Stimulated activated CD4-positive, alpha-beta T cell treated with anti-CD3 and anti-CD28 coated beads, Interleukin-4, amount 100 ng/mL, for 4 hours (primary cell): ENCODE measurements at places on chromosomes 3 and 15.

DNA sequence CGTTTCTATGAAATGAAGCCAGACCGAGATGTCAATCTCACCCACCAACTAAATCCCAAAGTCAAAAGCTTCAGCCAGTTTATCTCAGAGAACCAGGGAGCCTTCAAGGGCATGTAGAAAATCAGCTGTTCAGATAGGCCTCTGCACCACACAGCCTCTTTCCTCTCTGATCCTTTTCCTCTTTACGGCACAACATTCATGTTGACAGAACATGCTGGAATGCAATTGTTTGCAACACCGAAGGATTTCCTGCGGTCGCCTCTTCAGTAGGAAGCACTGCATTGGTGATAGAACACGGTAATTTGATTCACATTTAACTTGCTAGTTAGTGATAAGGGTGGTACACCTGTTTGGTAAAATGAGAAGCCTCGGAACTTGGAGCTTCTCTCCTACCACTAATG, 41.9 kb upstream of the TRA2B start:
- no peak for DNase-seq

GRCh38 chr3:97612632-97613031, 151.9 kb upstream of the ARL6 start:
- no peak for DNase-seq

- no peak for DNase-seq
These were observed 241.7 kb upstream of the GBE1 start for GRCh38 chr3:82002986-82003642.

DNA sequence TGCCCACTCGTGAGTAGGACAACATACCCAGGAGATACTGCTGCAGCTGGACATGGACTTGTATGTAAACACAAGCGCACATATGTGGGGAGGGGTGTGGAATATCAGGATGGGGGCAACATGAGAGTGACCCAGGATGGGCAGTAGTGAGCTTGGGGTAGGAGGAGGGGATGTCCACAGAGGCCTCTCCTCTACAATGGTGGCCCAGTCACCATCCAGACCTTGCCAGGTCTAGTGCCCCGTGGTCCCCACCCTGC, 266 bp upstream of the ZBTB47 start:
- DNase-seq = no peak

DNA sequence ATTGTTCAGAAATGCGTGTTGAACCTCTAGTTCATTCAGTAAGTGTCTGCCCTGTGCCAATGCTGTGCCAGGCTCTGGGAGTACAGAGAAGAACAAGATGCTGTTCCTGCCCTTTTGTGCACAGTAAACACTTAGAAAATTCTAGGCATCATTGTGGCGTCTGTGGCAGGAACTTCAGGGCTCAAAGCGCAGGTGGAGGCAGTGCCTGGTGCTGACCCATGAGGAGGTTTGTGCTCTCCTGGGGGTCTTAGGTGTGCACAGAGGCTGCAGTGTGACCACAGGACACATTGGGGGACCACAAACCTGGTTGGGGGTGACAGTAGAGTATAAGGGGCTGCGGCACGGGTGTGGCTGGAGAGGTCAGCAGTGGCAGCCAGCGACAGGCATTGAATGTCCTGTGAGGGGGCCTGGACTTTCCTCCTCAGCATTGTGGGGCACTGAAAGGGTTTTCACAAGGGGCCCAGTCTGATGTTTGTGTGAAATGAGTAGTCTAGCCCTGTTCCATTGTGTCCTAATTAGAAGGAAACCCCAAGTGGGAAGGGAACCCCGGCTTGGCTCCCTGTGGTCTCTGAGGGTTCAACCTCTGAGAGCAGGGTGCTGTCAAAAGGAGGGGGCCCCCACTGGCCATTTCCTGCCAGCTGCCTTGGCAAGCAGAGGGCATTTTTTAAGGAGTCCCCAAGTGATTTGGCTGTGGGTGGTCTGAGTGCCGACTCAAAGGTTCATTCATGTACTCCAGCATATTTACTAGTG, 20.9 kb downstream of the MRAS start:
- DNase-seq = no peak

DNA sequence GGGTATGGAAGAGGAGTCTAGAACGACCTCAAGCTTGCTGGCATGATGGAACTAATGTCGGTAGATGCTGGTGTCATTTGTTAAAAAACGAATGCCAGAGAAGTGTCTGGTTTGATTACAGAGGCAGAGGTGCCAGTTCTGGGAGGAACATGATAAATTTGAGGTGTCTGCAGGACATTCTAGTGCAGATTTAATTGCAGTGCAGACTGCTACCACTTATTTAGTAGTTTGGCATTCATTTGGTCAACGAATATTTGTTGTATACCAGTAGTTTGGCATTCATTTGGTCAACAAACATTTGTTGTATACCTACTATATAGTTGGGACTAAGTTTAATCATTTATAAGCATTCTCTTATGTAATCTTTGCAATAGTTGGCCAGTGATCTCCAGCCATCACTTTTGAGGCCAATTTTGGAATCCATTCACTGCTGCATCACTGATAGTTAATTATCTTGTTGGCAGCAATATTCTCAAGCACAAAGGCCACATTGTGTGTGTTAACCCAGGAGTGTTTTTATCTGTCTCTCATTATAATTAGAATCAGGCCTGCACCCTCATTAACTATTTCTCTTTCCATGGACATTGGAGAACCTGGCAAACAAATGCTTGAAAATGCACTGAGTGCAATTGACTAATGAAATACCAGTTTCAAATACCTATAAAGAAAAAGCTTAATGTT, 19.5 kb upstream of the TGFBR2 start:
- no peak for DNase-seq

GRCh38 chr15:92619145-92620101, 36.2 kb downstream of the FAM174B start:
- no peak for DNase-seq

GRCh38 chr15:85289677-85290365, 90.6 kb upstream of the AKAP13 start:
- DNase-seq = no peak

GRCh38 chr3:172751175-172751704, 714 bp downstream of the ECT2 start:
- DNase-seq = no peak

GRCh38 chr3:124780356-124780755, 50.1 kb downstream of the UMPS start:
- no peak for DNase-seq

DNA sequence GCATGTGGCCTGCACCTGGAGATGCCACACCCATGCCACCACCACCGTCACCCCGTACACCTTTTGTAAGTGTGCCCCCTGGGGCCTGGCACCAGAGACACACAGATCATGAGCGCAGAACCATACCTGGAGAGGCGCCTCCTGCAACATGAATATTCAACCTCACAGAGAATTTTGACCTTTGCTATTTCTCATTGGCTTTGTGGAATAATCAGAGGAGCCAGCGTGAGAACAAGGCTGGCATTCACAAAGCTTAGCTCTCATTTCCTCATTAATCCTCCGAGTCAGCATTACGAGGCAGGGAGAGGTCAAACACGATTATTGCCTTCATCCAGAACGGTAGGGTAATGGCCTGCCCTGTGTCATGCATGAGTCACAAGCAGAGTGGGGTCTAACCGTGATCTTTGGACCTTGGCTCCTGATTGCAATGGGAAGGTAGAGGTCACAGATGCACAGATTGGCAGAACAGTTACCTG, 73.0 kb upstream of the POMGNT2 start:
- DNase-seq = no peak

DNA sequence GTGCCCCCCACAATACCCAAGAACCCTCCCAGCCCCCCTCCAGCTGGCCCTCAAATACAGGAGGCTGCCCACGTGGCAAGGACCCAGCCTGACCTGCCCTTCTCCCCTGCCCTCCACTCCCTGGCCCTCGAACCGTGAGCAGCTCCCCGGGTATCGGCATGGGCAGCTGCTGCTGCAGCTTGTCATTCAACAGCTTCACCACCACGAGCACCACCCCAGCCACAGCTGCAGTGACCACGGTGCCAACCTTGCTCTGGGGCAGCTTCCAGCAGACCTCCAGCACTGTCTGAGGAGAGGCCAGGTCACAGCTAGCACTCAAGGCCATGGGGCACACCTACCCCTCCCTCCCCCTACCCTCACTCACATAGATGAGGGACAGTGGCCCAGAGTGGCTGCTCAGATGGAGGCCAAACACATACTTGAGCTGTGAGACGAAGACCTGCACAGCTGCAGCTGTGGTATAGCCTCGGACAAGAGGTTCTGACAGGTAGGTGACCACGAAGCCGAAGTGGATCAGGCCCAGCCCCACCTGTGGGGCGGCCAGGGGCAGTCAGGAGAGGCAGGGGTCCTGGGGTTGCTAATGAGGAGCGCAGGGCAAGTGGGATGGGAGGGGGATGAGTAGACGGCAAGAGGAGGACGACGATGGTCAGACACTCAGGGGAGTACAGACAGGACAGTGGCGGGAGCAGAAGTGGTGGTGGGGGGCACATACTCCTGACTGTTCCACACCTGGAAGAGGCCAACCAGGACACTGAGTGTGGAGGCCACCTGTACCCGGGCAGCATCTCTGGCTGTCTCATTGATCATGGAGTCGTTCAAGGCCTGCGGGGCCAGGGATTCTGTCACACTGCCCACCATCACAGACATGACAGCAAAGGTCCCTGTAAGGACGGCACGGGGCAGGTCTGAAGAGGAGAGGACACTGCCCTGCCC, 3.5 kb downstream of the SLC26A6 start:
- no peak for DNase-seq

DNA sequence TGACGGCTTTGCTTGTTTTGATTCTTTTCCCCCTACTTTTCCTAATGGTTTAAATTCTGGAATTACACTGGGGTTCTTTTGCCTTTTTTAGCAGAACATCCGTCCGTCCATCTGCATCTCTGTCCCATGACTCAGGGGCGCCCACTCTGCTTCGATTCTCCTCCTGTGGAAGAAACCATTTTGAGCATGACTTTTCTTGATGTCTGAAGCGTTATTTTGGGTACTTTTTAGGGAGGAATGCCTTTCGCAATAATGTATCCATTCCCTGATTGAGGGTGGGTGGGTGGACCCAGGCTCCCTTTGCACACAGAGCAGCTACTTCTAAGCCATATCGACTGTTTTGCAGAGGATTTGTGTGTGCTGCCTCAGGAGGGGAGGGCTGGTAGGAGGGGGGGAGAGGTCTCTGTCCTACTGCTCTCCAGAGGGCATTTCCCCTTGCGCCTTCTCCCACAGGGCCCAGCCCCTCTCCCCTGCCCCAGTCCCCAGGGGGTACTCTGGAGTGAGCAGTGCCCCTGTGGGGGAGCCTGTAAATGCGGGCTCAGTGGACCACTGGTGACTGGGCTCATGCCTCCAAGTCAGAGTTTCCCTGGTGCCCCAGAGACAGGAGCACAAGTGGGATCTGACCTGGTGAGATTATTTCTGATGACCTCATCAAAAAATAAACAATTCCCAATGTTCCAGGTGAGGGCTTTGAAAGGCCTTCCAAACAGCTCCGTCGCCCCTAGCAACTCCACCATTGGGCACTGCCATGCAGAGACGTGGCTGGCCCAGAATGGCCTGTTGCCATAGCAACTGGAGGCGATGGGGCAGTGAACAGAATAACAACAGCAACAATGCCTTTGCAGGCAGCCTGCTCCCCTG, 19.5 kb upstream of the BSN start:
- no peak for DNase-seq

GRCh38 chr3:127410678-127411077, 122.8 kb upstream of the PRR20G start:
- no peak for DNase-seq

- DNase-seq = no peak
These were observed 114.4 kb upstream of the POU1F1 start for GRCh38 chr3:87390821-87391220.

DNA sequence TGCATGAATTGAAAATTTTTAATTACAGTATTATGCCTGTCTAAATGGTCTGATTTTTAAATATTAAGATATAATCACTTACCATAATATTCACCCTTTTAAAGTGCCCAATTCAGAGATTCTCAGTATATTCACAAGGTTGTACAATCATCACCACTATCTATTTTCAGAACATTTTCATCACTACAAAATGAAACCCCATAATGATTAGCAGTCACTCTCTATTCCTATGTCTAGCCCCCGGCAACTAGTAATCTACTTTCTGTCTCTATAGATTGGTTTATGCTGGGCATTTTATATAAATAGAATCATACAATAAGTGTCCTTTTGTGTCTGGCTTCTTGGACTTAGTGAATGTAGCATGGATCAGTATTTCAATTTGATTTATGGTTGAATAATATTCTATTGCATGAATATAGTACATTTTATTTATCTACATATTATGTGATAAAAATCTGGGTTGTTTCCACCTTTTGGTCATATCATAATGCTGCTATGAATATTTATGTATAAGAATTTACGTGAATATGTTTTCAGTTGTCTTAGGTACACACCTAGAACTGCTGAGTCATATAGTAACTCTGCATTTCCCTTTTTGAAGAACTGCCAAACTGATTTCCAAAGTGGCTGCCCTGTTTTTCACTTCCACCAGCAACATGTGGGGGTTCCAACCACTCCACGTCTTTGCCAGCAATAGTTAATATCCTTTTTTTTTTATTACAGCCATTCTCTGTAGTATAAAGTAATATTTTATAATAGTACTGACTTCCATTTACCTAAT, 485.7 kb upstream of the ZNF385D start:
- no peak for DNase-seq

- DNase-seq = no peak
These were observed 27.1 kb upstream of the LACTB start for GRCh38 chr15:63094495-63094931.

DNA sequence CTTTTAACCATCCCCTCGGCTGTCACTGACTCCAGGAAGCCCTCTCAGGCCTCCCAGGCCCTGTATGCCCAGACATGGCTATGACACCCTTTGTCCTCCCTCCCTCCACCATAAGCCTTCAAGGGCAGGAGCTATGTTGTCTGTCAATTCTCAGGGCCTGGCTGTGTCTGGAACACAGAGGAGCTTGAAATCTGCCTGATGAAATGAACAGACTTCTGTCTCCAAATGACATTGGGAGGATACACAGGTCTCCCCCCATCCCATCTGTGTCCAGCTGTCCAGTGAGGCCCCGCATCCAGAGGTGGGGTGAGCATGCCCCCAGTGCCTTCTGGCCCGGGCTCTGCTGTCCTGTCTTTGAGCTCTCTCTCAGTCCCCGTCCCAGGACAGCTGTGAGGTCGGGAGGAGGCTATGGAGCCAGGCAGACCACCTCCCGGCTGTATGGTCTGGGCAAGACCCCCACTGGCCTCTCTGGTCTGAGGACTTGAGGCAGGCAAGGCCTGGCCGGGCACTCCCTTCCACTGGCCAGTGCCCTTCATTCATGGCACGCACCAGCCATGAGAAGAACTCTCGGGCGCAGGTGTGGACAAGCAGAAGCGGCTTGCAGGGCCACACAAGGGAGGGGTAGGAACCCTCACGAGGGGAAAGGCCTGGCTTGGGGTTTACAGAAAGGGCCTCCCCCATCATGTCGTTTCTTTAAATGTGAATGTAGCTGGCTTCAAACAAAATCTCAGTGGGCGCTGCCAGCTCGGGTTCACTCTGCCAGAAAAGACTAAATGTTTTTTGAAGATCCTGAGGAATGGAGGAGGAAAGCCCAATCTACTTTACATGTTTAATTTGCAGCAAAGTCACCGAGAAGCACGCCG, 38.9 kb downstream of the PCSK6 start:
- DNase-seq = no peak

- DNase-seq = no peak
These were observed 1.5 kb downstream of the VWA5B2 start for GRCh38 chr3:184230603-184231528.

- no peak for DNase-seq
These were observed 9.1 kb downstream of the MESP2 start for GRCh38 chr15:89785064-89785773.
